ENCODE measurements at places on chromosomes 11 and 22. TPM values are rescaled to one million over a fixed set of nuclear protein-coding genes. Genes with fewer than 3 reads are reported as not detected.

OR52A1 gene
- not detected for total RNA-seq

TREH gene
- total RNA-seq, result 34.7 TPM

GRCh38 chr11:62680825-62681240 is 2.0 kb upstream of the UBXN1 start:
- H3K27me3 ChIP-seq, result no peaks in the 10 kb centered on the region
- no peaks in the 10 kb centered on the region for H3K36me3 ChIP-seq
- no peak overlapping the region for H3K4me3 ChIP-seq
- DNase-seq, result peak; percentile 69
- H3K27ac ChIP-seq, result peak overlapping the region; percentile 4
- no peaks in the 10 kb centered on the region for H3K4me1 ChIP-seq

GRCh38 chr11:109680127-109680526 is 258.1 kb downstream of the C11orf87 start:
- H3K4me3 ChIP-seq, result no peak overlapping the region
- H3K4me1 ChIP-seq, result no peaks in the 10 kb centered on the region
- no peaks in the 10 kb centered on the region for H3K36me3 ChIP-seq
- H3K27me3 ChIP-seq, result no peaks in the 10 kb centered on the region

GRCh38 chr11:103851166-103851651 is 185.2 kb upstream of the DDI1 start:
- no peaks in the 10 kb centered on the region for H3K27me3 ChIP-seq
- H3K36me3 ChIP-seq, result no peaks in the 10 kb centered on the region
- H3K27ac ChIP-seq, result no peak overlapping the region
- no peak overlapping the region for H3K4me3 ChIP-seq

- H3K4me3 ChIP-seq, result no peak overlapping the region
- H3K27ac ChIP-seq, result no peak overlapping the region
- H3K36me3 ChIP-seq, result no peaks in the 10 kb centered on the region
- peaks cover 31% of the 10 kb centered on the region for H3K4me1 ChIP-seq
Observed at GRCh38 chr22:17984114-17984513, 40.2 kb downstream of the MICAL3 start.

DNA sequence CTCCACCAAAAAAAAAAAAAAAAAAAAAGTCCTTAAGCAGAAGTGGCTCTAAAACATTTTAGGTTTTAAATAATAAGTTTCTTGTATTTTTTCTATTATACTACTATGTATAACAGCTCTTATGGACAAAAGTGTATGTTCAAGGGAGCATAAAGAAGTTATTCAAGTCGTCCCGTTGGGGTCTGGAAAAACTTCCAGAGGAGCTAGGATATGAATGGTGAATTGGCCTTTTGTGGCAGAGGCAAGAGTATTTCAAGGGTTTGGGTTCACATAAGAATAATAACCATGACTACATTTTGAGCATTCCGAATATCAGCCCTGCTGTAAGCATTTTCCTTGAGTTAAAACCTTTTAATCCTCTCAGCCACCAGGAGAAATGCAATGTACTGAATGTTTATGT is 50.6 kb upstream of the ARHGAP42 start:
- H3K4me1 ChIP-seq, result no peaks in the 10 kb centered on the region
- H3K27me3 ChIP-seq, result no peaks in the 10 kb centered on the region
- no peak overlapping the region for H3K4me3 ChIP-seq
- no peak for DNase-seq
- H3K36me3 ChIP-seq, result no peaks in the 10 kb centered on the region
- no peak overlapping the region for H3K27ac ChIP-seq

DNA sequence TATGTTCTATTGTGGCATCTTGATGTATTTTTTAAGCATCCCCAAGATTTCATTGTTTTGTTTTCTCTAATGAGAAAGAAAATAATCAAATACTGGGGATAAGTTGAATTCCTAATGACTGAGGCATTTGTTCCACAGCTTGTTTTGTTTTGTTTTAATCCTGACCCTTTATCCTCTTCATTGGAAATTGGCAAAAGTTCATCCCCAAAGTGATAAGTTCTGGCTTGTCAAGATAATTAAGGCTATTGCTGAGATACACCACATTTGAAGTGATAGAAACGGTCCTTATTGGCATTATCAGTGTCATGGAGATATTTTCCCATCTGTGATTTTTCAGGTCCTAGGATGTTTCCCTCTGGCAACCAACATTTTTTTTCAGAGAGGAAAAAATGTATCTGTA is 65.0 kb downstream of the SLC36A4 start:
- H3K27ac ChIP-seq, result no peak overlapping the region
- no peaks in the 10 kb centered on the region for H3K27me3 ChIP-seq
- H3K4me1 ChIP-seq, result no peaks in the 10 kb centered on the region
- H3K36me3 ChIP-seq, result no peaks in the 10 kb centered on the region
- no peak overlapping the region for H3K4me3 ChIP-seq
- no peak for DNase-seq

MS4A12 gene
- not detected for total RNA-seq

DNA sequence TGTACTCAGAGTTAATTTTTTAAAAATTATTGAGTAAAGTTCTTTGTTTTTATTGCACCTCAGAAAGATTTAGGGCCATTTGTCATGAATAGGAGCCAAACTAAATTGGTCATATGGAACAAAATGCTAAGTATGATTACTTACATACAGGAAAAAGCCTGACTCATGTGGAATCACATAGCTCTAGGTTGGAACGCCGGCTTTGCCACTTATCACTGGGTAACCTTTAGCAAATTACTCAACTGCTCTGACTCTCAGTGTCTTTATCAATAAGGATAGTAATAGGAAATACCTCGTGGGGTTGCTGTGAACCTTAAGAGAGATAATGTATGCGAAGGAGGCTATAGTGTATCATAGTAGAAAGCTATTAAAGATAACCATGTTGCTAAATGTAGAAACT is 638.5 kb downstream of the NELL1 start:
- no peak for DNase-seq
- no peak overlapping the region for H3K4me3 ChIP-seq
- no peaks in the 10 kb centered on the region for H3K27me3 ChIP-seq
- H3K36me3 ChIP-seq, result no peaks in the 10 kb centered on the region
- no peak overlapping the region for H3K27ac ChIP-seq

TNNI2 gene
- not detected for total RNA-seq

SMTNL1 gene
- total RNA-seq, result not detected

DNA sequence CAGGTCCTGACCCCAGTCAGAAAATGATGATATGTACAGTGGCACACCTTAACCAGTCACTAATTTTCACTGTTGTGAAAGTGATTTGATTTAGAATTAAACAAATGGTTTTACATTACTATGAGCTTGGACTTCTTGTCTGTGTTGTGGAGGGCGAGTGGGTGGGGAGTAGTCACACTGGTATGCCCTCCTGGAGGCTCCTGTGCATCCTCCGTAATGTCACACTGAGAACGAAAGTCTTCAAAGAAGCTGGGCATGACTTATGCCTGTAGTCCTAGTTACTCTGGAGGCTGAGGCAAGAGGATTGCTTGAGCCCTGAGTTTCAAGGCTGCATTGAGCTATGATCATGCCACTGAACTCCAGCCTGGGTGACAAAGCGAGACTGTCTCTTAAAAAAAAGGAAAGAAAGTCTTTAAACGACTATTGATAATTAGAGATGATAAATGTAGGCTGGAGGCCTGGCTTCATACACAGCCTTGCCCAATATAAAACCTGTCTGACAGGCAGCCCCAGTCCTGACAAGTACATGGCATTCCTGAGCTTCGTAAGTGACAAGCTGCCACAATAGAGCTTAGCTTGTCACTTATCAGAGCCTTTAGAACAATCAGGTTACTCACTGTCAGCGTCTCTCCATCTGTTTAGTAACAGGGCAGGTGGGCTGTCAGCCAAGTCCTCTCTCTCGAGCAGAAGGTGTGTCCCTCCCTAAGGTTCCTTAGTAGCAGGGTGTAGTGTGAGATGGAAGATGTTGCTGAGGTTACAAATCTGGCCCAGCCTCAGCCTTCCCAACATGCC is 5.0 kb upstream of the LIMK2 start:
- H3K4me3 ChIP-seq, result no peak overlapping the region
- H3K27ac ChIP-seq, result no peak overlapping the region
- peaks cover 10% of the 10 kb centered on the region for H3K4me1 ChIP-seq

GRIA4 gene
- total RNA-seq, result 9.9 TPM

DNA sequence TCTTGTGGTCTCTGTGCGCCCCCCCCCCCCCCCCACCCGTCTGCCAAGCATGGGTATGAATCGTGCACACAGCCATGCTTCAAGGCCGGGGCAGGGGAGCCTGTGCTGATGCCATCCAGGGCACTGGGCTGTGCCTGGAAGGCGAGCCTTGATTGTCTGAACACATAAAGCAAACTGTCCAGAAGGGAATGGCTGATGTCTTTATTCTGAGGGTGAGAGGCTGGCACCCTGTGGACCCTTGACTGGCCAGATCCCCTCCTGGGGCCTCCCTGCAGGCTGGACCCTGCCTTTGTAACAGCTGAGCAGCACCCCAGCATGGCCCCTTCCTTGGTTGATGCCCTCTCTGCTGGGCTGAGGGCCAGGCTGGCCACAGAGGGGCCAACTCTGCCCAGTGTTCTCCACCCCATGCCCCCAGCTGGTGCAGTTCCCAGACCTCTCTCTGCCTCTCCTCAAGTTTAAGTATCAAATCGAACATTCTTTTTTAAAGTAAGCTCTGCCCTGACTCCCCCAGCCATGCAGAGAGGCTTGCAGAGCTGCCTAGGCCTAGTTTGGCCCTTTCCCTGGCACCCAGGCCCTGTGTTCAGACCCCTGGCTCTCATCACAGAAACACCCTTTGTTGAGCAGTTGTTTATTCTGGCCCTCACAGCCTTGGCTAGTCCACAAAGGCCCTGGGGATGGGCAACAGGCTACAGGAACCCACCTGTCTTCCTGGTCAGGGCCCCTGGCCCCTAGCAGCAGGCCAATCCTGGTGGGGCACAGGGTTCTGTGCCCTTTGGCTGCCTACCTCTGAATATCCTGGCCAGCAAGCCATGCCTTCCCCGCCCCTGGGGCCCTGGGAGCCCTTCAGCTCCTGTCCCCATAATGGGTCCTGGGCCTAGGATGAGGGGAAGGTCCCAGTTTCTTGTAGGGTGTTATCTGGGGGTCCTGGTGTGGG is 3.9 kb upstream of the RANBP1 start:
- H3K27me3 ChIP-seq, result no peaks in the 10 kb centered on the region
- H3K4me3 ChIP-seq, result no peak overlapping the region
- H3K4me1 ChIP-seq, result peaks cover 10% of the 10 kb centered on the region
- H3K36me3 ChIP-seq, result peaks cover 85% of the 10 kb centered on the region

DNA sequence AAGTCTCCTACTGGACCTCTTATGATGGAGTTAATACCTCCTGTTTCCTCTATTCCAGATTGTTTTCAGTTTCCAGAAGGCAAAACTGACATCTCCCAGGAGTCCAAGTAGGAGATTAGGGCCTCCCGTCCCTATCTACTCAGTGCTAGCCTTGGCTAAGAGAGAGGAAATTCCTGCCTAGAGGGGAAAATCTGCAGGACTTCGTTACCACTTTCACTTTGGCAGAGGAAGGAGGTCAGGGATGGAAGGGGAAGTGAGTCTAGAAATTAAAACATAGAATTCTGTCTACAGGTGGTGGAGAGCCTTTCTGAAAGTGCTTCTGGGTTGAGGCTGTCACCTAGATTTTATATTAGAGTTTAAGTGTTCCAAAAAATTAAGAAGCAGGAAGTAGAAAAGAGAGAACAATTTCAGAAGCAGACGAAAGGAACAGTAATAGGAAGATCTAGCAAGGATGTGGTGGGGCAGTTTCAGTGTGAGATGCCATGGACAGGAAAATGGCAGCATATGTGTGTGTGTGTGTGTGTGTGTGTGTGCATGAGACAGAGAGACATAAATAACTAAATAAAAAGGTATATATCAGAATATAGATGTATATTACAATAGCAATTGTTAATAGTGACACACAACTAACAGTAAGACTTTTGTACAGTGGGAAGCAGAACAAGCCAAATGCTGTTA is 2.4 kb upstream of the TRIM68 start:
- H3K27me3 ChIP-seq, result no peaks in the 10 kb centered on the region
- no peak overlapping the region for H3K27ac ChIP-seq
- H3K4me1 ChIP-seq, result no peaks in the 10 kb centered on the region

MMP1 gene
- total RNA-seq, result 0.35 TPM

CRYBB3 gene
- 2.3 TPM for total RNA-seq

- no peaks in the 10 kb centered on the region for H3K4me1 ChIP-seq
- no peak within 1 kb of the TSS for H3K4me3 ChIP-seq
- DNase-seq, result no peak
- H3K27me3 ChIP-seq, result no peaks in the 10 kb centered on the region
Observed at GRCh38 chr11:57181678-57182305, at the start of gene LRRC55. TSS of gene LRRC55 (plus strand) at chr11:57181953. CDS start at chr11:57182023, 70 bp downstream.

DNA sequence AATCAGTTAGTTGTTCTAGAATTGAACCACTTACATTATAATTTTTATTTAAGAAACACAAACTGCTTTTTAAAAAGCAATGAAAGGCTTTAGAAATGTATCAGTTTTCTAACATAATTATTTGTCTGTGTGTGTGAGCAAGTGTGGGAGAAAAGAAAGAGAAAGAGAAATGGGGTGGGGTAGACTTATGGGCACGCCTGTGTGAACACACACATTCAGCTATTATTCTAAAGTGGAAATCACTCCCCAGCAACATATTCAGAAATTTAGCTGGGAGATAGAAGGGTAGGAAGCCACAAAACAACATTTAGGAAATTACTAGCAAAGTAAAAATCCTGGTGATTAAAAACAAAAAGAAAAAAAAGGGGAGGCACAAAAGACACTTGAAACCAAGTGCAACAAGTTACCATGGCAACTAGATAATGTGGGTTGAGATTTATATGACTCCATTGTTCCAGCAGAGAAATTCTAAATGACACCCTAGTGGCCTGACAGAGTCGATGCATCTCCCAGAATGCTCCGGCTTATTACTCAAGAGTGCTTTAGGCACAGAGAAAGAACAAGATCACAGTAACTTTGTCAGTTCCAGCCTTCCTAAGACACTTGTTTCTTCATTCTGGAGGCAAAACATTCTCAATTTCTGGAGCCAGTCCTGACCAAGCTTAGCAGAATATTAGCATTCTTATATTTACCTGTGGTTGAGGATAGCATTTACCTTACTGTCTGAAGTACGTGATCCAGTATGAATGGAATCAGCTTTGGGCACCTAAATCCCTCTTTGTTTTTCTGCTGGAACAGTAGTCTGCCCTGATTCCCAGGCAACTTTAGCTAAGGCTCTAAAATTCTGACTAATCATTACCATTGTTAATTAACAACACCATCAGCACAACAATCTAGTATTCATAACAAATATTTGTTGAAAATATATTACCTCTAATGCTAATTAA is 444.4 kb downstream of the DLG2 start:
- DNase-seq, result no peak
- H3K36me3 ChIP-seq, result no peaks in the 10 kb centered on the region
- H3K4me3 ChIP-seq, result no peak overlapping the region
- no peak overlapping the region for H3K27ac ChIP-seq
- no peaks in the 10 kb centered on the region for H3K27me3 ChIP-seq
- no peaks in the 10 kb centered on the region for H3K4me1 ChIP-seq

TMEM121B gene
- total RNA-seq, result not detected

MN1 gene
- 0.53 TPM for total RNA-seq

Data from Peyer's patch (tissue), 4 donors.